Activated CD8-positive, alpha-beta memory T cell treated with anti-CD3 and anti-CD28 coated beads for 4 hours (primary cell): ENCODE measurements at places on chromosomes 5 and 9.
A peak's percentile ranks its signal among the peaks of the same experiment; 100 is the strongest.

- DNase-seq: no peak
Measured at GRCh38 chr5:126143622-126144021, 279.6 kb upstream of the GRAMD2B start.

DNA sequence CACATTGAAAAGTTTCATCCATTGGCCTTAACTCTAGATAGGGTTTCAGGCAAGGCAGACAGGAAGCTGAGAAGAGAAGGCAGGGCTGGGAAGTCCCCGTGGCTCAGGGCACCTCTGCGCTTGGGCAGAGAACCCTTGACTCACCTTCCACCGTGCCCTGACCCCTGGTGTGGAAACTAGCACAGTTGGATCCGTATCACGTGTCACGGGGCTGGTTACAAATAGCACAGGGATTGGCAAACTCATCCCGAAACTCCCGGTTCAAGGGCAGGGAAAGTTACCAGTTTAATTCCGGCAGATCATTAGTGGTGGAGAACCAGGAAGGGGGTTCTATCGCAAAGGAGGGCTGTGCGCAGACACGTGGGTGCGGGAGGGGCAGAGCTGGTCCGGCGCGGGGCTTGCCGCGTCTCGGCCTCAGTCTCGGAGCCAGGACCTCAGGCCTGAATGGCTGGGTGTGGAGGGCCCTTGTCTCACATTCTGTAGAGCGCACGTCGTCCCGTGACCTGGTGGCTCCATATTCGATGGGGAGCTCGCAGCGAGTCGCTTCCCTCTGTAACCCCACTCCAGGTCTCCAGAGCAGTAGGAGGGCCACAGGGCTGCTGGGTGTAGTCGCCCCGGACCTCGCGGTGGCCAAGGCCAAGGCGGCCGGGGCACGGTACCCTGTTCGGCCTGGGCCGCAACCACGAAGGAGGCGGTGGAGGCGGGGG lies 771 bp upstream of the TMEM171 start:
- no peak for DNase-seq

DNA sequence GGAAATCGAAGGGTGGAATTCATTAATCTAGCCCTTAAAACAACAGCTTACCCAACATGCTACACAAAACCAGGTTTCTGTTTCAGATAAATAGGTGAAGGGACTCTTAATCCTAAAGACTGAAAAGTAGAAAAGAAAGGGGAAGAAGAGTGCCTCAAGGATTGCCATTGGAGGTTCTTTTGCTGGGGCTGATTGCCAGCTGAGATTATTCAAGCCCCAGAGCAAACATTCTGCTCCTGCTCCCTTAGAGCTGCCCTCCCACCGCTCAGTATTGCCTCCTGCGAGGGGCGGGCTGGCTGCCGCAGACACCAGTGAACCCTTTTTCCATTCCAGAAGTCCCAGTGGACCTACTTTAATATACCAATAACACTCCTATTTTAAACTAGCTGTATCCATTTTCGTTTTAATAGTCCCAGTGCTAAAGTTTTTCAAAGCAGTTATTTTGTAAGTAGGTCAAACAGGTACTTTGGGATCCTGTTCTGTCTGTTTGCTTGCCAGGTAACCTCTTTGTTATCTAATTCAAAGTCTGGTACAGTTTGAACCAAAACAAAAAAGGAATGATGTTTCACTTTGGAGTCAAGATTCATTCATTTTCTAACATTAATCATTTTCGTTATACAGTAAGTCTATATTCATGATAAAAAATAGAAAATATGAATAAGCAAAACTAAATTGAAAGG lies 38.6 kb downstream of the HMGCS1 start:
- DNase-seq: no peak

DNA sequence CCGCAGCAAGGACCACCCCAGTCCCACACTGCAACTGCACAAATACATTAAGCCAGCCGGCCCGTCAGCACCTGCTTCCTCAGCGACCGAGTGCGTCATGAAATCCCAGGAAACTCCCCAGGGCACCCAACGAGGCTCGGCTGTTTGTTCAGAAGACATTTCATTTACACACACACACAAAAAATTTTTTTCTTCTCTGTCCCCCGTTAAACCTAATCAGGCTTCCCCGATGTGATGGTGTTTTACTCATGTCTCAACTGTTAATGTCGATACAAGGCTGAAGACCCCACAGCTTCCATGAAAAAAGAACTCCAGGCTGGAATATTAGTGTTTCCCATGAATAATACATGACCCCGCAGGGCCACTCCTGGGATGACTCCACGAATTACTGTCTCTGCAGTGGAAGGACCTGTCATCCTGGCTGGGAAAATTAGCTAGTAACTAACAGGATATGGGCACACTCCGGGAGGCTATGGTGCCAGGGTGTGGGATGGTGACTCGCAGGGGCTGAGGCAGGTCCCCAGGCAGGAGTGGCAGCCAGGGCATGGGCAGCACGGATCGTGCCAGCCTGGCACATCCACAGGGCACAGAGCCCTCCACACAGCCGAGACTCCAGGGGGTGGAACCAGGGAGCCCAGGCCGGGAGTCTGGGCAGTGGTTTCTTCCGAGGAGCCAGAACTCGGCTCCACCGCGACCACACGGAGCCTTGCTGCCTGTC lies 102.4 kb downstream of the VAV2 start:
- DNase-seq: no peak

GRCh38 chr9:122126331-122127261 lies 33.0 kb downstream of the NDUFA8 start:
- DNase-seq: no peak

DNA sequence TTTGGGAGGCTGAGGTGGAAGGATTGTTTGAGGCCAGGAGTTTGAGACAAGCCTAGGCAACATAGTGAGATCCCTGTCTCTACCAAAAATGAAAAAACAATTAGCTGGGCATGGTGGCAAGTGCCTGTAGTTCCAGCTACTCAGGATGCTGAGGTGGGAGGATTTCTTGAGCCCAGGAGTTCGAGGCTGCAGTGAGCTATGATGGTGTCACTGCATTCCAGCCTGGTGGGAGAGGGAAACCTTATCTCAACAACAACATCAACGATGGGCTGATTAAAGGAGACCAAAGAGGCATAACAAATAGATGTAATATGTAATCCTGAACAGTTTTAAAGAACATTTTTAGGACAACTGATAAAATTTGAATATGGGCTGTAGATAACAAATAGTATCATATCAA lies 34.2 kb upstream of the PANK3 start:
- DNase-seq: no peak

DNA sequence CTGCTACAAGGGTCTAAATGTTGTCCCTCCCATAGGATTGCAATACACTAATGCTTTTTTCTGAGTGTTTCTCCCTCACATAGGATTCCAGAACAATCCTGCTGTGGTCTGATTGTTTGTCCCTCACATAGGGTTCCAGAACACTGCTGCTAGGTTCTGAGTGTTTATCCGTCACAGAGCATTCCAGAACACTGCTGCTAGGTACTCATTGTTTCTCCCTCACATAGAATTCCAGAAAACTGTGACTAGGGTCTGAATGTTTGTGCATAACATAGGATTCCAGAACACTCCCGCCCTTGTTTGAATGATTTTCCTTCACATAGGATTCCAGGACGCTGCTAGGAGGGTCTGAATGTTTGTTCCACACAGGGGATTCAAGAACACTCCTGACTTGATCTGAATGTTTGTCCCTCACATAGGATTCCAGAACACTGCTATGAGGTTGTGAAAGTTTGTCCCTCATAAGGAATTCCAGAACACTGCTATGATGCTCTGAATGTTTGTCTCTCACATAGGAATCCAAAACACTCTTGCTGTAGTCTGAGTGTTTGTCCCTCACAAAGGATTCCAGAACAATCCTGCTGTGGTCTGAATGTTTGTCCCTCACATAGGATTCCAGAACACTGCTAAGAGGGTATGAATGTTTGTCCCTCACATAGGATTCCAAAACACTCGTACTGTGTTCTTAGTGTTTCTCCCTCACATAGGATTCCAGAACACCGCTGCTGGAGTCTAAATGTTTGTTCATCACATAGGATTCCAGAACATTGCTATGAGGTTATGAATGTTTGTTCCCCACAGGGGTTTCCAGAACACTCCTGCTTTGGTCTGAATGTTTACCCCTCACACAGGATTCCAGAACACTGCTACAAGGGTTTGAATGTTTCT lies 213.5 kb downstream of the FOXD4L6 start:
- no peak for DNase-seq

- no peak for DNase-seq
Measured at GRCh38 chr5:59001154-59001553, 418.3 kb downstream of the RAB3C start.

GRCh38 chr5:10863763-10864383 lies 102.8 kb upstream of the DAP start:
- peak; percentile 7 for DNase-seq

- no peak for DNase-seq
Measured at GRCh38 chr9:108245901-108246300, 609.9 kb downstream of the ACTL7B start.

GRCh38 chr9:614431-614830 lies 227.1 kb upstream of the DMRT1 start:
- DNase-seq: no peak

DNA sequence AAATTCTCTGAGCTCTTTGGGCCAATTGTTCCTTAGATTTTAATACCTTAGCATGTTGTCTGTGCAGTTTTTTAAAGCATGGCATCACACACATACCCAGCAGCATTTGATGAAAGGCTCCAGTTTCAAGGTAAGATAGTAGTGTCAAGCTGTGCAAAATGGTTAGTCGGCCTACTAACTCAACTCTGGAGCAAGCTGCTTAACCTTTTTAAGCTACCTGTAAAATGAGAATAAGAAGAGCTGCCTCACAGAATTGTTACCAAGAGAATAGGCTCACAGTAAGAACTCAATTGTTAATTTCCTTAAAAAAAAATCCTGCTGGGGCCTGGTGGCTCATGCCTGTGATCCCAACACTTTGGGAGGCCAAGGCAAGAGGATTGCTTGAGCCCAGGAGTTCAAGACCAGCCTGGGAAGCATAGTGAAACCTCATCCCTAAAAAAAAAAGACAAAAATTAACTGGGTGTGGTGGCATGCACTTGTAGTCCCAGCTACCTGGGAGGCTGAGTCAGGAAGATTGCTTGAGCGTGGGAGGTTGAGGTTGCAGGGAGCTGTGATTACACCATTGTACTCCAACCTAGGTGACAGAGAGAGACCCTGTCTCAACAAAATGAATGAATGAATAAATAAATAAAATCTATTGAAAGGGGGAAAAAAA lies 96.5 kb downstream of the IQGAP2 start:
- DNase-seq: no peak

GRCh38 chr9:102428305-102428704 lies 566.8 kb upstream of the CYLC2 start:
- no peak for DNase-seq

GRCh38 chr9:114276908-114277821 lies 45.7 kb upstream of the ORM1 start:
- no peak for DNase-seq

GRCh38 chr9:134391319-134392231 lies 65.3 kb downstream of the RXRA start:
- peak; percentile 56 for DNase-seq

GRCh38 chr9:21564175-21564574 lies 82.1 kb upstream of the IFNE start:
- DNase-seq: no peak

DNA sequence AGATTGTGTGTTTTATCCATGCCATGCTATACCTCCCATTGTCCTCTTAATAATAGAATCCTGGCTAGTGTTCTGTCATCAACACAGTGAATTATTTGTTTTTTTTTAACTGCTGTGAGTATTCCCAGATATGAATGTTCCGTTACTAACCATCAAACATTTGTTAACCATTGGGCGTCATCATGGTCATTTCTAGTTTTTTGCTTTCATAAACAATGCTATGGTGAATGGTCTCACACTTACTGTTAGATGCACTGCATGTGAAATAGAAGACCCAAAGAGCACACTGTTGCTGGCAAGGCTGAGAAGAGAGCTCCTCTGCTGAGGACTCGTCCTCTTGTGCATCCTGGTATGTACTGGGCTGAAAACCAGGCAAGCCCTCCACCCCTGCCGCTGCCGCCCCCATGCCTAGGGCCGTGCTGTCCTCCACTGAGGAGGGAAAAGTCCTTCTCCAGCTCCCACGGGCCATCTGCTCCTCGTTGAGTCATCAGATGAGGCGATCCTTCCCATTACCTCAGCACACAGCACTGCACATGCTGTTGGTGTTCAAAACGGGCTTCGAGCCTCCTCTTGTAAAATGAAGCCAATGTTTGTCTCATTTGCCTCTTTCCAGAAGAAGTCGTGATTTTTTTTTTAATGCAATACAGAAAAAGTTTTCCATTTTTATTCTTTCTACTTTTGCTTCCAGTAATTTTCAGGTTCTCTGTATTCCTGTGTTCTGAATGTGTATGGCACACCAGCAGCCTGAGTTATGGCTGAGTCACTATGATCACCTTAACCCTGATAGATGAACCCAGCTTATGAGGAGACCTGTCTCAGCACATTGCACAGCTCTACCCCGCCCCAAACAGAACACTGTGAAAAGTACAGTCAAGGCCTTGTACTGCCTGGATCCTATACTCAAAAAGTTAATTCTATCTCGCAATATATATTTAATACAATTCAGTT lies 219.0 kb downstream of the AOPEP start:
- DNase-seq: no peak

GRCh38 chr9:21982391-21982790 lies 11.8 kb downstream of the CDKN2A start:
- no peak for DNase-seq

DNA sequence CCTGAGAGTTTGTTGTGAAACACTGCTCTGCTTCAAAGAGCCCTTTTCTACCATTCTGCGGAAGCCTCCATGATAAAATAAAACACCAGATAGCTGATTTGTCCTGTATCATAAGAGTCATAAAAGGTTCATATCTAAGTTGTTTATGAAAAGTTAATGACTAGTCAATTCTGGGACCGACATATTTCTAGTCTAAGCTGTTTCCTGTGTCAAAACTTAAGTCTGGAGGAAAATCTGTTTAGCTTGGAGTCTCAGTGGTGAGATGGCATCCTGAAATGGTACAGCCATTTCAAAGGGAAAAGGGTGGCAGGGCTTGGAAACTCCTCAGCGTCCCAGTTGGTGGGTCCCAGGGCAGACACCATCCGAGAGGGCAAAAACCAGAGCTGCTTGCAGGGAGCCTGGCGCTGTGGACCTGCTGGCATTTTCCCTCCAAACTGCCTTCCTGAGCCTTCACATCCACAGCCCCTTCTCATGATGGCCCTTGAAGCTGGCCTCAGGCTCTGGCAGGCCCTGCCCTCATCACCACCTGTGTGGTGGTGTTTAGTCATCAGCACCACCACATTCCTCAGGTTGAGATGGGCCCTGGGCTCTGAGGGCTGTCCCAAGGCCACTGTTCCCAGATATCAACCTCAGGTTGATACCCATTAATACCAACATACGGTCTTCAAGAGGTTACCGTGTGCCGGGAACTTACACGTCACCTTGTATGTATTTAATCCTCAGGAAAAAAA lies 184.0 kb downstream of the HSPA4 start:
- DNase-seq: no peak

- peak; percentile 50 for DNase-seq
Measured at GRCh38 chr5:123549256-123549904, 37.4 kb downstream of the CSNK1G3 start.

- no peak for DNase-seq
Measured at GRCh38 chr9:98707166-98708102, 1.3 kb downstream of the GABBR2 start.
